ENCODE measurements at places on chromosomes 13 and 19. TPM values are rescaled to one million over a fixed set of nuclear protein-coding genes. Genes with fewer than 3 reads are reported as not detected.

Gene C19orf67
- total RNA-seq = 0.55 TPM

- H3K4me1 ChIP-seq = peaks cover 13% of the 10 kb centered on the region
- DNase-seq = no peak
- H3K27me3 ChIP-seq = no peaks in the 10 kb centered on the region
- H3K27ac ChIP-seq = no peak overlapping the region
- no peaks in the 10 kb centered on the region for H3K36me3 ChIP-seq
- no peak overlapping the region for H3K4me3 ChIP-seq
Measured at GRCh38 chr19:54252243-54252642, 4.8 kb downstream of the LILRB5 start.

Gene CEACAM6
- total RNA-seq = not detected

DNA sequence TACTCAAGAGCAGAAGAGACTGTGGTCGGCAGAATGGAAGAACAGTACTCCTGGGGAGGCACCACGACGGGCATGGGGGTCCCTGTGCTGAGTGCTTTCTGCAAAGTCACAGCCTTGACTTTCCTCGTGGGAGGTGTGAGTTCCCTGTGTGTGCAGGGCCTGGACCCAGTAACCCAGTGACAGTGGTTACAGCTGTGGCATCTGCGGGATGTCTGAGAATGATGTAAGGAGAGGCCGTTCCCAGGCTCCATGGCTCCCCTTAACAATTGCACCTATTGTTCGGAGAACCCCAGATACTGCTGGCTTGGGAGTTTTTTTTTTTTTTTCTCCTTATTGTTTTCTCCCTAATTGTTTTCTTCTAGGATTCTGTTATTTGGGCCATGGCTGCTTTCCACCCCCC lies 5.1 kb upstream of the NANOS2 start:
- H3K36me3 ChIP-seq = no peaks in the 10 kb centered on the region
- no peak for DNase-seq
- no peak overlapping the region for H3K27ac ChIP-seq
- no peaks in the 10 kb centered on the region for H3K27me3 ChIP-seq

- no peaks in the 10 kb centered on the region for H3K36me3 ChIP-seq
- no peaks in the 10 kb centered on the region for H3K27me3 ChIP-seq
- H3K4me1 ChIP-seq = no peaks in the 10 kb centered on the region
- DNase-seq = no peak
Measured at GRCh38 chr19:4559569-4559968, at the start of gene SEMA6B. Gene SEMA6B, minus strand, starts transcription at chr19:4559684. Its CDS starts 1,227 bp downstream, at chr19:4558457.

Gene UNC13A
- total RNA-seq = 0.09 TPM

- no peaks in the 10 kb centered on the region for H3K36me3 ChIP-seq
- no peak for DNase-seq
- no peaks in the 10 kb centered on the region for H3K27me3 ChIP-seq
- H3K4me1 ChIP-seq = no peaks in the 10 kb centered on the region
- no peak overlapping the region for H3K4me3 ChIP-seq
- no peak overlapping the region for H3K27ac ChIP-seq
Measured at GRCh38 chr13:107942030-107942617, 273.2 kb downstream of the LIG4 start.

GRCh38 chr13:44792096-44792495 lies 197.2 kb downstream of the NUFIP1 start:
- no peaks in the 10 kb centered on the region for H3K4me1 ChIP-seq
- no peak overlapping the region for H3K27ac ChIP-seq
- no peak overlapping the region for H3K4me3 ChIP-seq
- no peak for DNase-seq
- no peaks in the 10 kb centered on the region for H3K27me3 ChIP-seq

Gene OLFM4
- not detected for total RNA-seq

- no peaks in the 10 kb centered on the region for H3K27me3 ChIP-seq
- H3K27ac ChIP-seq = no peak overlapping the region
- DNase-seq = no peak
- no peak overlapping the region for H3K4me3 ChIP-seq
- no peaks in the 10 kb centered on the region for H3K36me3 ChIP-seq
Measured at GRCh38 chr13:101258071-101258470, 158.2 kb downstream of the NALCN start.

GRCh38 chr19:38741670-38742069 lies 2.6 kb downstream of the CAPN12 start:
- no peaks in the 10 kb centered on the region for H3K27me3 ChIP-seq
- no peaks in the 10 kb centered on the region for H3K36me3 ChIP-seq
- no peak overlapping the region for H3K4me3 ChIP-seq
- no peak overlapping the region for H3K27ac ChIP-seq

Gene U2AF2
- total RNA-seq = 259 TPM

- no peak for DNase-seq
- H3K27ac ChIP-seq = no peak overlapping the region
- no peaks in the 10 kb centered on the region for H3K4me1 ChIP-seq
Measured at GRCh38 chr19:400976-401865, 7.7 kb downstream of the C2CD4C start.

Gene ASPDH
- total RNA-seq = not detected

DNA sequence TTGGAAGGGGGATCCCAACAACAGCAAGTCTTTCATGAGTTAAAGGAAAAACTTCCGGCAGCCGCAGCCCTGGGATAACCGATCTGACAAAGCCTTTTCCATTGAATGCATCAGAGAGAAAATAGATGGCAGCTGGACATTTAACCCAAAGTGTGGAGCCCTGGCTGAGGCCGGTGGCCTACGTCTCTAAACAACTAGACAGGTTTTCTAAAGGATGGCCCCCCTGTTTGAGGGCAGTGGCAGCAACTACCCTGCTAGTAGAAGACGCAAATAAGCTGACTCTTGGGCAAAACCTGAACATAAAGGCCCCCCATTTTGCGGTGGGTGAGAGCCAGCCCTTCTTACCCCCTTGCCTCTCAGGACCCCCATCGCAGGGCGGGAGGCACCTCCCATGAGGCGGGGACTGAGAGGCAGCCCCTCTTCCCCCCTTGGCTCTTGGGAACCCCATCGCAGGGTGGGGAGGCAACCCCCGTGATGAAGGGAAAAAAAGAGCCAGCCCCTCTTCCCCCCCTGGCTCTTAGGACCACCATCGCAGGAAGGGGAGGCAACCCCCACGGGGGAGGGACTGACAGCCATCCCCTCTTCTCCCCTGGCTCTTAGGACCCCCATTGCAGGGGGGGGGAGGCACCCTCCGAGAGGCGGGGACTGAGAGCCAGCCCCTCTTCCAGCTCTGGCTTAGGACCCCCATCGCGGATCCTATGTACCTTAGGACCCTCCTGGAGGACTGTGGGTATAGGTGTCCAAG lies 2422.9 kb upstream of the PCDH20 start:
- H3K27ac ChIP-seq = no peak overlapping the region
- no peaks in the 10 kb centered on the region for H3K4me1 ChIP-seq
- DNase-seq = peak; percentile 23
- H3K4me3 ChIP-seq = no peak overlapping the region

Gene CGB1
- not detected for total RNA-seq

- no peaks in the 10 kb centered on the region for H3K27me3 ChIP-seq
- no peaks in the 10 kb centered on the region for H3K4me1 ChIP-seq
- H3K4me3 ChIP-seq = no peak overlapping the region
- no peak for DNase-seq
- H3K27ac ChIP-seq = no peak overlapping the region
- H3K36me3 ChIP-seq = no peaks in the 10 kb centered on the region
Measured at GRCh38 chr13:28318496-28318895, 176.4 kb downstream of the FLT1 start.

GRCh38 chr13:34414616-34415015 lies 527.5 kb upstream of the NBEA start:
- no peak for DNase-seq
- no peaks in the 10 kb centered on the region for H3K4me1 ChIP-seq
- H3K4me3 ChIP-seq = no peak overlapping the region
- H3K27me3 ChIP-seq = no peaks in the 10 kb centered on the region
- no peak overlapping the region for H3K27ac ChIP-seq

DNA sequence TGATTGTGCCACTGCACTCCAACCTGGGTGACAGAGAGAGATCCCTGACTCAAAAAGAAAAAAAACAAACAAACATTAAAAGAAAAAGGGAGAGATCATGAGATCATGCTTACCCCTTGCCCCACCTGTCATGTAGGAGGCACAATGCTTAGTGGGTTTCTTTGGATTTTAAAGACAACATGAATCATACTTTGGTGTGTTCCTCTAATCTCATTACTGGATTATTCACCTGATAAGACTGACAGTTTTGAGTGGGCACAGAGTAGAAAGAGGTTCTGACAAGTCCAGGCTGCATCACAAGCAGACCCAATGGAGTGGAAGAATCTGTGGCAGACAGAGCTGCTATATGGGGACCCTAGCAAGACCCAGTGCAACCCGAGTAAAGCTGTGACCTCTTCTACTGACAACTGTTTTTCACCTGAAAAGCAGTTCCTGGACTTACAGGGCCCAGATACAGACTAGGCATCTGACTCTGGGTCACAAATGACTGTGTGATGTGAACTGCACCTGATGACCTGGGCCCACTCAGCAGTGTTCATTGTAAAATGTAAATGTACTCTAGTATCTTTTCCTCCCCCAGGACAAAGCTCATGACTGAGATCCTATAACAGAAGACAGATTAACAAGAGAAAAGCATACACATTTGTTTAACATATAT lies 28.9 kb upstream of the USP12 start:
- H3K36me3 ChIP-seq = no peaks in the 10 kb centered on the region
- H3K4me3 ChIP-seq = no peak overlapping the region
- no peak for DNase-seq
- no peaks in the 10 kb centered on the region for H3K4me1 ChIP-seq
- H3K27me3 ChIP-seq = peaks cover 3% of the 10 kb centered on the region

Gene GRWD1
- total RNA-seq = 39.0 TPM

DNA sequence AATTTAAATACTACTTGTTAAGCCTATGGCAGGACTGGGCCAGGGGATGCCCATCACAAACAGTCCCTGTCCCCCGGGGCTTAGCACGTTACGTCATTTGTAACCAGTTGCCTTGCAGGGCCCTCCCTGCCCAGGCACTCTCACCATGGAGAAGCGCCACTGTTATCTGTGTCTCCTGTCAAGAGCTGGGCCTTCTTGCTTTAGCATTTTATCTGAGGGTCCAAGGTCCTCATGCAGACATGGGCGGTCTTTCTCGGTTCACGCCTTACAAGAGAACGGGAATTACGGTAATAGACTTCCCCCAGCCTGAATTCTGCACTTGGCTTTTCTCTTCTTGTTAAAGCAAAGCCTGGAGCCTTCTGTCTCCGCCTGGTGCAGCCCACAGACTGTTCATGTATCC lies 46.1 kb downstream of the TMED1 start:
- H3K4me3 ChIP-seq = no peak overlapping the region
- H3K27me3 ChIP-seq = no peaks in the 10 kb centered on the region
- no peak overlapping the region for H3K27ac ChIP-seq
- no peaks in the 10 kb centered on the region for H3K4me1 ChIP-seq
- no peak for DNase-seq

Gene PSG2
- total RNA-seq = not detected

Gene ZNF534
- not detected for total RNA-seq

DNA sequence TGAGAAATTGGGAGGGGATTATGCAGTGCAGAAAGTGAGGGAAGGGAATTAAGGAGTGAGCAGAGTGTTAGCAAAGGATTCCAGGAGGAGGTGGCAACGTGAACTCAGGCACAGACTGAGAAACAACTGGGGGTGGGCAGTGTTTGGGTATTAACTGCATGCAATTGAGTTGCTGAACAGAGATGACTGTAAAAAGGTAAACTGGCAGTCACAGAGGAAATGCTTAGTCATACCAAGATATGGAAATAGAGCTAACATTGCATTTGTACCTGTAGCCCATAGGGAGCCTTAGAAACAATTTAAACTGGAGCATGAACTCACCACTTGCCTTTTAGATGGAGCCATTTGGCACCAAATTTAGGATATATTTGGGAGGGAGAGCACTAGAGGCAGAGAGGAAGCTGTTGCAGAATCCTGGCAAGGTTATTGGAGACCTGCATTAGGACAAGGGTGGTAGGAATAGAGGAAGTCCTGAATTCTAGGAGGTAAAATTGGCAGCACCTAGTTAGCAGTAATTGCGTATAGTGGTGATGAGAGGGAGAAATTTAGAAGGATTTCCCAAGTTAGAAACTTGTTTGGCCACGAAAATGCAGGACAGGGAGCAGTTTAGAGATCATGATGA lies 100.6 kb upstream of the FRY start:
- H3K27me3 ChIP-seq = no peaks in the 10 kb centered on the region
- no peaks in the 10 kb centered on the region for H3K36me3 ChIP-seq
- H3K4me1 ChIP-seq = peaks cover 47% of the 10 kb centered on the region
- H3K27ac ChIP-seq = no peak overlapping the region
- no peak overlapping the region for H3K4me3 ChIP-seq

Gene ZNF45
- total RNA-seq = 29.6 TPM

Gene B3GNT8
- total RNA-seq = 3.2 TPM

- H3K36me3 ChIP-seq = no peaks in the 10 kb centered on the region
- H3K4me1 ChIP-seq = no peaks in the 10 kb centered on the region
- DNase-seq = no peak
Measured at GRCh38 chr19:44542671-44543070, 13.2 kb upstream of the CEACAM20 start.

Gene NEK3
- 8.2 TPM for total RNA-seq

GRCh38 chr19:28456708-28457320 lies 756.1 kb downstream of the UQCRFS1 start:
- H3K4me3 ChIP-seq = no peak overlapping the region
- DNase-seq = no peak
- H3K27ac ChIP-seq = no peak overlapping the region
- H3K27me3 ChIP-seq = no peaks in the 10 kb centered on the region

DNA sequence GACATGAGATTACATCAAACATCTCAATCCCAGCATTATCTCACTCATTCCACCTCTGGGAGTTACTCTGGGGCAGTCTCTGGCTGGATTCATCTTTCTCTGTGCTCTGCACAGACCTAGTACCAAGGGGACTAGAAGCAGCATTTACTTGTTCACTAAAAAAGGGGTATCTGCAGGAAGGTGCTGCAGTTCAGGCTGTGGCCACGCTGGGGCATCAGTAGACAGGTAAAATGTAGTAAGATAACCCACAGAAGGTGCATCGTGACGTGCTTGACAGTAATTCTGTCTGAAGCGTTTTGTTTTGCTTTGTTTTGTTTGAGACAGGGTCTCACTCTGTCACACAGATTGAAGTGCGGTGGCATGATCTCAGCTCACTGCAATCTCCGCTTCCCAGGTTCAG lies 29.3 kb downstream of the ZNF564 start:
- H3K36me3 ChIP-seq = peaks cover 19% of the 10 kb centered on the region
- no peak overlapping the region for H3K27ac ChIP-seq
- no peaks in the 10 kb centered on the region for H3K27me3 ChIP-seq
- no peak overlapping the region for H3K4me3 ChIP-seq

Gene KRTDAP
- not detected for total RNA-seq
